ENCODE measurements at places on chromosomes 4 and X. TPM values are rescaled to one million over a fixed set of nuclear protein-coding genes. Genes with fewer than 3 reads are reported as not detected.

Gene ELMOD2
- 29.8 TPM for total RNA-seq

Gene PPARGC1A
- 2.1 TPM for total RNA-seq

Gene ANOS1
- total RNA-seq = 1.2 TPM

Gene ZFX
- 35.0 TPM for total RNA-seq

Gene GUCY1A1
- total RNA-seq = 0.05 TPM

Data from A172 (cell line).